Stimulated activated CD4-positive, alpha-beta T cell treated with anti-CD3 and anti-CD28 coated beads, Interleukin-2, amount 100 ng/mL, for 4 hours (primary cell): ENCODE measurements at places on chromosomes 13 and 19.

GRCh38 chr19:33641956-33642498 lies 20.3 kb downstream of the CHST8 start:
- DNase-seq = no peak

DNA sequence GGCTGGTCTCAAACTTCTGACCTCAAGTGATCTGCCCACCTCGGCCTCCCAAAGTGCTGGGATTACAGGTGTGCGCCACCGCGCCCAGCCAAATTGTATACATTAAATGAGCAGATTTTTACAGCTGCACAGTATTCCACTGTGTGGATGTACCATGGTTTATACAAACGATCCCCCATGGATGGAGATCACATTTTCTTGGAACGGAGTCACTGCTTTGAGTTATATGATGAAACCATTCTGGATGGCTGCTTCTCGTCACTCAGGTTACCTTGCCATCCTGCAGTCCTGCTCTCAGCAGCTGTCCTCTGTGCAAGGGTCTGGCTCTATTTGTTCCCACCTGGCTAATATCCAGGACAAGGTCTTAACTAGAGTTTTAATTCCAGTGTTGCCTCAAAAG lies 39.1 kb upstream of the SLC15A1 start:
- no peak for DNase-seq

DNA sequence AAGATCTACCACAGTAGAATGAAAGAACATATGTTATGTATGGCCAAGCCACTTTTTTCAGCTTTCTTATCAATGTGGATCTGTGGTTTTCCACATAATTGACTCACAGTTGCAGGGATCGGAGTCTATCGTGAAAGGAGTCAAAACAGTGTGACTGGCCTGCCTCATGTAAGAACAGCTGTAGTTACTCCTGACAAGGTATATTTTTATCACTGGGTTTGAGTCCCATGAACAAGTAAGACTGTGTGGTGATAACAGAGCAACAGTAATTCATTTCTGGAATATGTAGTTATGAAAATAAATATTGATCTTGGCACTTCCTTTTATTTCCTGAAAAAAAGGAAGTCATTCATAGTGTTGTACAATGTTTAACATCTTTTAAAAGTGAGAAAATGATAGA lies 416.6 kb downstream of the KLF12 start:
- no peak for DNase-seq

DNA sequence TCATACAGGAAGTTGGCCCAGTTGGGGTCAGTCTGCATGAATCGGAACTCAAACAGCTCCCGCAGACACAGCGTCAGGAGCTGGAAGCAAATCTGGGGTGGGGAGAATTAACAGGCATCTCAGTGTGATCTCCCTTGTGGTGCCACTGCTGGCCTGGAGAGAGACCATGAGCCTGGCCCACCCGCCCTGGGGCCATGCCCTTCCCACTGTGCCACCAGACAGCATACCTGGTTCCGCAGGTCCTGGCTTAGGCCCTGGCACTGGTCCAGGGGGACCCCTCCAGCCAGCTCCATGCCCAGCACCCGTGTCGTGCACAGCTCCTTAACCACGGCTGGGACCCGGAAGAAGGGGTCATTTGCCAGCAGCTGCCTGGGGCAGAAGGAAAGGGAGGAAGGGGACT lies 9.6 kb upstream of the NUMBL start:
- no peak for DNase-seq

GRCh38 chr13:36345438-36346221 lies 564 bp downstream of the SPART start:
- peak; percentile 35 for DNase-seq

GRCh38 chr19:15974856-15975255 lies 26.0 kb downstream of the OR10H4 start:
- no peak for DNase-seq

DNA sequence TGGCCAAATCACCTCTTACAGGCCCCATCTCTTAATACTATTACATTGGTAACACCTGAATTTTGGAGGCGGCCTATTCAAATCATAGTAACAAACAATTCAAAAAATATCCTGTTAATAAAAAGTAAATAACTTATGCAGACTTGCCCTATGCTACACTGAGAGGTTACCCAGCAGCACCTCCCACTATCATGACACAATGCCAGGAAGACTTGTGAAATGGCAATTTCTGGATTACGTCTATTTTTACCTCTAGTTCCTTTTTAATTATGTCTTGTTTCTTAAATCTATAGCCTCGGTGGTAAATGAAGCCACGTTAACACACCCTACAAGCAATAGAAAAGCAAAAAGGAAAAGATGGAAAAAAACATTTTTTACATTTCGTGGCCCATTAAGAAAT lies 6.2 kb upstream of the DZIP1 start:
- DNase-seq = no peak
